ENCODE measurements at places on chromosomes 3 and 15.

GRCh38 chr3:35648347-35648746 lies 9.0 kb downstream of the ARPP21 start:
- no peak for DNase-seq

DNA sequence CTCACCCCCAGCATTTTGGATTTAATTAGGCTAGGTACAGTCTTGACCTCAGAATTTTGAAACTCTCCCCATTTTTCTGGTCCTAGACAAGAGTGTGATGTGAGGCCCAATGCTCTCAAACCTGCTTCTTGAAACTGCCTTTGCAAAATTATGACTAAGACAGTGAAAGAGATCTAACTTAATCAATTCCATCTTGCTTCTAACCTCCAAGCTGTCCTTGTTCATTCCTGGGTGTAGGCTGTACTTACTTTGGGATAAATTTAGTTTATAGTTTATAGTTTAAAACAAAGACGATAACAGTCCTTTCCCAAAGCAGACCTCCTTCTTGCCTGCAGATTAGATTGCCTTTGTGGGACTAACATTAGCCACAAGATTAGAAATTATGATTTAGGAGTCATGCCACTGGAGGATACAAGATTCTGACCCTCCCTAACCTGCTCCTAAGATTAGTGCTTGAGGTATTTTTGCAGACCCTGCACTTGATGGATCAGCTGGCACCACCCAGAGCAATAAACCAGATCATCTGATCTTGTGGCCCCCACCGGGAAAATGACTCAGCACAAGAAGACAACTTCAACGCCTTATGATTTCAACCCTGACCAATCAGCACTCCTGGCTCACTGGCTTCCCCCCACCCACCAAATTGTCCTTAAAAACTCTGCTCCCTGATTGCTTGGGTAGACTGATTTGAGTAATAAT lies 59.6 kb downstream of the CD200R1L start:
- no peak for DNase-seq

- DNase-seq = no peak
These were observed 45.0 kb downstream of the ZMAT3 start for GRCh38 chr3:179026636-179027035.

DNA sequence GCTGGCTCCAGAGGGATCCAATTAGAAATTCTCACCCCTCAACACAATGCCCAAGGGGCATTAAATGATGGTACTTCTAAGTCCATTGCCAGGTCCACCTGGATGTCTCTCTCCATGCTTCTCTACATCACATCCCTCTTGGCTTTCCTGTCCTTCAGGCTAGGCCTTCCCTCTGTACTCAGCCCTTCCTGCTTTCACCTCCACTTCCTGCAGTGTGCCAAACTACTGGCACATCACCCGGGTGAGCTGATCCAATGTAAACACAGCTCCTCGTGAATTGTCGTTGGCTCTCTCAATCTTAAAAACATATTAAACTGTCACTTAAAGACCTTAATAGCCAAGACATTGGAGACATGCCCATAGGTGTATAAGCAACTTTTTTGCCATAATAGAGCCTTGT lies 4.0 kb downstream of the LMCD1 start:
- no peak for DNase-seq

GRCh38 chr3:184578822-184579221 lies 17.2 kb downstream of the EPHB3 start:
- DNase-seq = no peak

- peak; percentile 73 for DNase-seq
These were observed 35.3 kb upstream of the SEMA4B start for GRCh38 chr15:90165659-90166489.

GRCh38 chr3:182005219-182005618 lies 293.5 kb downstream of the SOX2 start:
- no peak for DNase-seq

DNA sequence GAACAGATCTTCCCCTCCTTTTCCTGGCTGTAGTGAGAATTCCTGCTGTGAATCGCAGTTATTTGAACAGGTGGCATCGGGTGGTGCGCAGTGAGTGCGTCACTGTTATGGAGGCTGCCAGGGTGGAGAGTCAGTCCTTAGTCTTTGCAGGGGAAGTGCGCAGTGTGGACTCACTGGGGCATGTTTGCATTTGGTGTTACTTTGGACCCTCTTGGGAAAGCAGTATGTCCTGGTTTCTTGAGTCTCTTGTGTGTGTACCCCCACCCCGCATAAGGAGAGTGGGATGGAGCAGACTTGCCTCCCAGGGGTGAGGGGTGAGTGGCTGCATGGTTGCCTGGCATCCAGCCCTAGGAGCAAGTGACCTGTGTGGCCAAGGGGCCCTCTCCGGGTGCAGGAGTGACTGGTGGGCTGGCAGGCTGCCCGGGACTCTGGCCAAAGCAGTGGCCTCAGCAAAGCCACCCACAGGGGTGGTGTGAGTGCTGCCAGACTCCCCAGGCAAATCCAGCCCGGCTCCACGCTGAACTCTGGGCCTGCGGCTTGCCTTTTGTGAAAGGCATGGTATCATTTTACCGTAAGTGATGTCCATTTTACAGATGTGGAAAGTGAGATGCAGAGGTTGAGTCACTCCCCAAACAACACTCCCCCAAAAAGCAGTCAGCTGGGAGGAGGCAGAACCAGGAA lies 46.4 kb downstream of the DNASE1L3 start:
- DNase-seq = no peak

DNA sequence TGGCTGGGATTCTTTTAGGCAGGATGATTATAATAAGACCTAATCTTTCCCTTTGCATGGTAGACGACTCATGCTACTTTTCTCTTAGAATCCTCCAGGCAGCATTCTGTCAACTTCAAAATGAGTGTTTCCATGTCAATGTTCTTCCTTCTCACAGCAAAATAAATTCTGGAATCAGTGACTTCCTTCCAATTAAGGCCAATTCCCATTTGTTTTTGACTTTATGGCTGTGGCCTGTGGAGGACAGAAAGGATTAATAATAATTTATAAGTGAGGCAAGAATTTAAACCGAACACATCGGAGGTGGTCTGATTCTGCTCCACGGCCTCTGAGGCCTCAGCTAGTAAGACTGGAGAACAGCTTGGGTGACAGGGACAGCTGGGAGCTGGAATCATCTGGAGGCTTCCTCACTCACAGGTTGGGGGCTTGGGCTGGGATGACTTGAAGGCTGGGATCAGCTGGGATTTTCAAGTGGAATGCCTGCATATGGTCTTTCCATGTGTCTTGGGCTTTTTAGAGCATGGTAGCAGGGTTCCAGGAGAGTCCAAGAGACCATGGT lies 241.8 kb upstream of the MCTP2 start:
- no peak for DNase-seq

GRCh38 chr3:4418156-4418555 lies 48.9 kb downstream of the SUMF1 start:
- DNase-seq = no peak

DNA sequence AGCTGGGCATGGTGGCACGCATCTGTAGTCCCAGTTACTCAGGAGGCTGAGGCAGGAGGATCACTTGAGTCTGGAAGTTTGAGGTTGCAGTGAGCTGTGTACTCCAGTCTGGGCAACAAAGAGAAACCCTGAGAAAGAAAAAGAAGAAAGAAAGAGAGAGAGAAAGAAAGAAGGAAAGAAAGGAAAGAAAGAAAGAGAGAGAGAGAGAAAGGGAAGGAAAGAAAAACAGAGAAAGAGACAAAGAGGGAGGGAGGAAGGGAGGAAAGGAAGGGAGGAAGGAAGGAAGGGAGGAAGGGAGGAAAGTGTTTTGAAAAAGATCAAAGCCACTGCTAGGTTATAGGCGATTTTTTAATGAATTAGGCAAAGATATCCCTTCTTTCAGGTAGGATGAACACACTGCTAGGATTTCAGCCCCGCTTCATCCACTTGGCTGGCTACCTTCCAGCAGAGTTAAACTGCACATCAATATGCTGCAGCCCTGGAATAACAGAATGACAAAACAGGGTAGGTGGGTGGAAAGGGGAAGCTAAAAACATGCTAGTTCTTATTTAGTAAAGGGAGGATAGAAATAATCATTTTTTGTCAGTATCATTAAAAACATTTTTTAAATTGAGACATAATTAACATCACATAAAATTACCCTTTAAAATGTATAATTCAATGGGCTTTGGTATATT lies 12.8 kb upstream of the PPARG start:
- DNase-seq = no peak

GRCh38 chr3:194439881-194440550 lies 41.0 kb upstream of the GP5 start:
- DNase-seq = no peak

GRCh38 chr15:93932164-93932776 lies 299.1 kb upstream of the MCTP2 start:
- no peak for DNase-seq

Data from activated CD4-positive, alpha-beta T cell treated with anti-CD3 and anti-CD28 coated beads, Interleukin-2, amount 50 U/mL, for 48 hours (primary cell).